ENCODE measurements at places on chromosomes 2 and 18.

DNA sequence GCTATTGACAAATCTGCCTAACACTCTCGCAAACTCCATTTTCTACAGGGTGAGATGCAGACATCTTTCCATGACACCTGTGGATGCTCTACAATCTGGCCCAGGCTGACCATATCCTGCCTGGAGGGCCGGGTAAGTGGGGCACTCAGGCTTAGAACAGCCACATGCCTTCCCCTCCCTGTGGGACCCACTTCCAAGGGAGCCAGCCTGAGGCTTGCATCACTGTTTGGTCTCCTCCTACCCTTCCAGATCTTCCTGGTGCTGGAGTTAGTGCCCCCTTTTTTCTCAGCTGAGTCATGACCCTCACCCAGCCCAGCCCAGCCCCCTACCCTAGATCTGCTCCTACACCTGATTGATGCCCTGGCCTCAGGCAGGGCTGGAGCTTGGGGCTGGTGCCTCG is 150.2 kb upstream of the MSH6 start:
- no peak for DNase-seq

DNA sequence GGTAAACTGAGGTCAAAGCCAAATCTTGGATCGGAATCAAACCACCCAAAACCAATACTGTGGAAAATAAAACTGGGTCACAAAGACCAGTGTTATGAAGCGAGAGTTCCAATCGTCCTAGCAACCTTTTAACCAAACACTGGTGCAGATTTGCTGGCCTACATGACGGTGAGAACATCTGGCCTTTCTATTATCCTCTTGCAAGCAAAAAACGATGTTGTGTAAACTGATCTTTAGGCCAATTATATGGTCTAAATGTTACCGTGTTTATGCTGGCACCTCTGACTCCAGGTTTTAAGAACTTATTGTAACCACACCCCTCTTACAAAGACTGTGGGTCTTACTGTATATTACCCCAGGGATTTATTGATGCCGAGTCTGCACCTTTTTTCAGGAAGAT is 145.9 kb downstream of the GFPT1 start:
- DNase-seq = no peak

GRCh38 chr2:203983064-203983715 is 46.6 kb downstream of the ICOS start:
- DNase-seq = no peak

DNA sequence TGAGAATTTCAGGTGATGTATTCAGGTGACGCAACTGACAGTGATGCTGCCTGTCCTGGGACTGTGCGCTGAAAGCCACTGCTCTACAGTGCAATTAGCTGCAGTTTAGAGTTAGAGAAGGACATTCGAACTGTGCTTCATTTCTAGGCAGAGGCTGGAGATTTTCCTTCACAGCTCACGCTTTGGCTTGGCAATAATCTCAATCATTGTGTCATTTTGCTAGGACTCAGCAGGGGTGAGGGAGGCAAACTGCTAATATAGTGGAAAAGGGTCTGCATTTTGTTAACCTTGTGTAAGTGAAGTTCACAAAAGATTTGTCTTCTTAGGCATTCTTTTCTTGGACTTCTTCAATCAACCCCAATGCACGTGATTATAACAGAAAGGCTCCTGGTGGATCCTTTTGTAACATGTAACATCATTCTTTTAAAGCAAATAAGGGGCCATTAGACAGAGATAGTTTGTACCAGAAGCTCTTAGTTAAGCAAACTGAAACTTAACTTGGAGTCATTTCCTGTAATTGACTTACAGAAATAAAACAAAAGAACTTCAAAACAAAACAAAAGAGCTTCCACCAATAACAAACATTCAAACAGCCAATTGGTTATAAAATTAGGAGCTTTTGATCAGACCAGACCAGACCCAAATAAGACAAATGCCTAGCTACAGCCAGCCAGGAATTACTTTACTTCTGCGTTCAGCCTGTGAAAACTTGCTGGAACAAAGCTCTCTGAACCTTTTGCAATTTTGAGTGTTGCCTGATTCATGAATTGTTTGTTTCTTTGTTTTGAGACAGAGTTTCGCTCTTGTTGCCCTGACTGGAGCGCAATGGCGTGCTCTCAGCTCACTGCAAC is 1376.3 kb upstream of the CELF4 start:
- no peak for DNase-seq

- no peak for DNase-seq
Observed at GRCh38 chr2:227461811-227462461, 10.0 kb upstream of the AGFG1 start.

- DNase-seq = no peak
Observed at GRCh38 chr18:8322486-8322885, 286.8 kb upstream of the RAB12 start.

- no peak for DNase-seq
Observed at GRCh38 chr2:215358891-215359575, 47.2 kb downstream of the ATIC start.

GRCh38 chr2:55923091-55923981 is at the start of gene EFEMP1:
Gene EFEMP1 (minus strand): TSS chr2:55923782. CDS start chr2:55922440, 1,342 bp downstream.
- DNase-seq = no peak

GRCh38 chr2:170733798-170734600 is 18.9 kb downstream of the SP5 start:
- no peak for DNase-seq

Data from activated T-helper 2 cell treated with anti-CD3 and anti-CD28 coated beads, Interferon-gamma antibody, Interleukin-2, Interleukin-4, amounts not matched to agents 10 μg/mL and 5 μg/mL and 100 μg/mL, durations not matched to agents 14 hours and 24 hours and 36 hours (primary cell).